ENCODE measurements at places on chromosomes 5 and 9. TPM values are rescaled to one million over a fixed set of nuclear protein-coding genes. Genes with fewer than 3 reads are reported as not detected.

GRCh38 chr9:85859765-85860164, 81.2 kb upstream of the NAA35 start:
- DNase-seq = no peak

DNA sequence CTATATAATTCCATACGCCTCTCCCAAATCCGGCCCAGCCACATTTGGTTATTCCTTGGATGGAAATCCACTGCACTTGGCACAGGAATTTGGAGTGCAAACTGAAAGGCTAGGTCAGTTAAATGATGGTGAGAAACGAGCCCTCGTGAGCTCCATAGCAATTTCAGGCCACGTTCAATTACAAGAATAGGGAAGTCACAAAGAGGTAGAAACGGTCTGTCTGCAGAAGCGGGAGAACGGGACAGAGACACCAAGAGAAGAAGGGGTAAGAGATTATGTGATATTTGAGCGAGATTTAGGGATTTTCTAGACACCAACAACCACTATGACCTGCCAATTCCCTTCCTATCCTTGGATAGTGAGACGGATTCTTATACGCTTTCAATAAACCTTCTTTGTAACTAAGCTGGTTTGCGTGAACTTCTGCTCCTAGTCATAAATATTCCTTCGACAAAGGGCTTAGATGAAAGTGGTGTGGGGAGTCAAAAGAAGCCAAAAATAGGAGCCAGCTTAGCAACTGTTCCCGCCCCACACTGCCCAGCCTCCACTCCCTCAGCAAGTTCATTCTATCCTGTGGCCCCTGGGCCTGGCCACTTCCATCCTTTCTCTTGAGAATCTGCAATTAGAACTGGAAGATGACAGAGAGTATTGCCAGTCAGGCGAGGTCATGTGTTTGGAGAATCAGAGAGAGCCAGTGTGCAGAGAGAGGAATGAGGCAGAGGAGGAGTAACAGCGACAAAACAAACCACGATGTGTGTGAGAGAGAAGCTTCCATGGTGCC, 118.4 kb downstream of the ZNF608 start:
- no peak for DNase-seq

DNA sequence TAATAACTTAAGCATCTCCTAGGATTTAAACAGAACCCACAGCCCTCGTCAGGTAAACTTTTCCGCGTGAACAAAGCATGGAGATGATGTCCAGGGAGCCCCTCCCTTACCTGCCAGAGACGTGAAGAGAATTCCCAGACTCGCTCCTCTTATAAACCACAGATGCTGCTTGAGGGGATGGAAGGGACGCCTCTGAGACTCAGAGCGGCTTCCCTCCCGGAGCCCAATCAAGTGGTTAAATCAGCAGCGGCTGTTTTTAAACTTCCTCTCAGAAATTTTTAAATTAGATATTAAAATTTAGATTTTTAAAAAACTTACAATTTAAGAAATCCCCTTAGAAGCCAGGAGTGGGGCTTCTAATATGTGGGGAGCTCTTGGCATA, 71.8 kb downstream of the RAPGEF1 start:
- DNase-seq = no peak

DNA sequence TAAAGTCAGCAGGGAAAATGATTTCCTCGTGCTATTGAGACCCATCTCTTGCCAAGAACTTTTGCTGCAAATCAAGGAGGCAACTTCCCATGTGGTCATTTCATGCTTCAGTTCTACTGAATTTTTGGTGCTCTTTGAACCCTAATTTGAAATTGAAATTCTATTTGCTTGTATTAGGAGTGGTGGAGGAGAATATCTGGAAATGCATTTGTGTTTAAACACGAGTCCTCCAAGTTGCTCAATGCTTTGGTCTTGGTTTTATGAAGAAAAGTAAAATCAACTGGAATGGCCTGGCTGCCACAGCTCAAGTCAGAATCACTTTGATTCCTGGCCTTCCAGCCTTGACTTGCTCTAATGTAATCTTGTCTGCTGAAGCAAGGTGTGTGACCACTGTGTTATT, 613.2 kb downstream of the TLE1 start:
- DNase-seq = no peak

- DNase-seq = no peak
Observed at GRCh38 chr9:26779062-26779461, 113.5 kb downstream of the CAAP1 start.

GRCh38 chr5:16529306-16529705, 63.7 kb upstream of the ZNF622 start:
- no peak for DNase-seq

GRCh38 chr5:21452449-21452848, 1400.7 kb downstream of the CDH12 start:
- DNase-seq = no peak

DNA sequence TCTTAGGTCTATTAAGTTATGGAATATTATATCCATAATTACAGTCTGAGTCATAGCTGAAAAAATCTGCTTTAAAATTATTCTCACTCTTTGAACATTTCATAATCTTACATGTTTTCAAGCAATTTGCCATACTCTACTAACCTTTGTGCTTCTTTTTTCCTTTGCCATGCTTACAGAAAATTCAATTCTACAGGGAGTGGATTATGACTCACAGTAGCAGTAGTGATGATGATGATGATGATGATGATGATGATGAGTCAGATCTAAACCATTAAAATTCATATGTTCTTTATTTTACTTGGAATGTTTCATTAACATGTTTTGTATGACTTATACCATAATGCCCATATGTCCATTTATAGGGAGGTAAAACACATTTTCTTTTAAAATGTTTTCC, 207.1 kb downstream of the VPS13A start:
- DNase-seq = no peak

DNA sequence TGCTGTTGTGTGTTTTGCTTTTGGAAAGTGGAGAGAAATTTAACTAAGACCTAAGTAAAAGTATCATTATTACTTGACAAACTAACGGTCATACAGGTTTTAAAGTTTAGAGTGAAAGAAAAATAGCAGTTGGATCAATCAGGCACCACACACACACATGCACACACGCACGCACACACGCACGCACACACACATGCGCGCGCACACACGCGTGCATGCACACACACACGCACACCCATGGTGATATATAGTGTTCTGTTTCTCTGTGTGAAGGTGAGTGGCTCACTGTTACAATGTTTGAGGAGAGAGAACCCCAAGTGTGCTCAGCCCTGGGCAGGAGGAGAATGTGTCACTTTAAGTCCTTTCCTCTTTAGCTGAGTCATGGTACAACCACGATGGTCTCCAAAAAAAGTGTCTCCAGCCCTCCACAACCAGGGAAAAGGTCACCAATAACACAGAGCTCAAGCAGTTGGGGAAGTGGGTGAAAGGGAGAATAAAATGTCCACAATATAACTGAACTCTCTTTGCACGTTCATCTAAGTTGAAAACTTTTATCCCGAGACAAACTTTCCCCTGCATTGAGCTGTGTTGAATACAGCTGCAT, 3.2 kb downstream of the ZNF366 start:
- DNase-seq = no peak

DNA sequence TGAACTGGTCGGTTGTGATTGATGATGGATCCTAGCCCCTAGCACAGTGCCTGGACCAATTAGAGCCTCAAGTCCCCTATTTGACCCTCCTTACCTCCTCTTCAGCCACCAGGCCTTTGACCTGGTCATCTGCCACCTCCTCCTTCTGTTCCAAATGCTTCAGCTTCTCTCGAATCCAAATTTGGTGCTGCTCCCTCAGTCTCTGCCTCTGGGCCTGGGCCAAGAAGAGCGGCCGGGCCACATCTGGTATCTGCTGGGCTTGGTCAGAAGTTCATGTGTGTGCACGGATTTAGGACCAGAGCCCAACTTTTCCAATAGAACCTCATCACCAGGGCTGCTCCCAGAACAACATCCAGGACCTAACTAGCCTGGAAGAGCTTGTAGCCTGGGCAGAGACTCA, 6.5 kb downstream of the SLC35A4 start:
- DNase-seq = peak; percentile 80

DNA sequence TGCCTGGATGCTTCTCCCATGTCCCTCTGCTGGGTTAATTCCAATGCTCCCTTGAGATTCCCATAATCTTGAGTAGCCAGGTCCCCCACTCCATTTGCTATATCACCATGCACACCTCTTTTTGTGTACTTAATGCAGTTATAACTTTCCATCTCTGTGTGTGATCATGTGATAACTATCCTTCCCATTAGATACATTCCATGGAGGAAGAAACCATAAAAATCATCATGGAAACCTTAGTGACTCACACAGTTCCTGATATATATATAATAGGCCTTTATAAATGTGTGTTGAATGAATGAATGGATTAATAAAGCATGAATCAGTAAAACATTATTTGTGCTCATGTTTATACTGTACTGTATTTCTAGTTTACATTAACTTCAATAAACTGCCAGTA, 104.6 kb downstream of the PCSK5 start:
- DNase-seq = no peak

GRCh38 chr9:121672213-121672612, 20.8 kb downstream of the DAB2IP start:
- peak; percentile 59 for DNase-seq

- DNase-seq = no peak
Observed at GRCh38 chr5:169085636-169086035, 215.3 kb downstream of the SLIT3 start.

DNA sequence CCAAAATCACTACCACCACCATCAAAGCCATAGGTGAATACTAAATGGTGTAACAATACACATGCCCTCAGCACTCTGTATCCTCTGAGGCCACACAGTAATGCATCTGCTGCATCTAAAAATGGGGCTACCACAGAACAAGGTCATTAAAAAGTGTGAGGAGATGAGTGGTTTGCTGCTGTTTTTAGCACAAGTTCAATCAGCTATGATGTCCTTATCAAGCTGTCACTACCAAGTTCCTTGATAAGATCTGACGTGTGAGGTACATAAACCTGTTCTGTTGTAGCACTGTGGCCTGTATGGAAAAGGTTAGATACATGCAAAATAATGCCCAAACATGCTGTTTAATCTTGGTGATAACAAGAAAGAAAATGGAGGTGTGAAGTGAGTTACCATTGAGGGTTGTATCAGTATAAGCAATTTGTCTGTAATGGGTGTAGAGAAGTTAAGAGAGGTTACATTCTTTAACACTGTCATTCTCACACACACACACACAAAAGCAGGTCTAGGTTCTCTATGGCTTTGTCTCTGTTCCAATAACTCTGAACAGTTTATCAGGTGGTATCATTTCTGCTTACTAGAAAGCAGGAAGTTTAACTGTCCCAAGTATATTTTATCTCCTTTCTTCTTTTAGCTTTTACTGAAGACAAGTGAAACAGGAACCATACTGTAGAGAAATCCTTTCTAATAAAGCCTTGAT, 252.9 kb downstream of the CWC27 start:
- DNase-seq = no peak

DNA sequence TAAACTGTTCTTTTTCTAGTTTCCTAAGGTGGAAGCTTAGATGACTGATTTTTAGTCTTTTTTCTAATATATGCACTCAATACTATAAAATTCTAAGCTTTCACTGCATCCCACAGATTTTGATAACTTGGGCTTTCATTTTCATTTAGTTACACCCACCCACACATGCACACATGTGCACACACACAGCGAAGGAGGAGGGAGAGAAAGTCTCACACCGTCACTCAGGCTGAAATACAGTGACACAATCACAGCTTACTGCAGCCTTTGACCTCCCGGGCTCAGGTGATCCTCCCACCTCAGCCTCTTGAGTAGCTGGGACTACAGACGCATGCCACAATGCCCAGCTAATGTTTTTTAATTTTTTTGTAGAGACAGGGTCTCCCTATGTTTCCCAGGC, 96.5 kb downstream of the SMIM23 start:
- no peak for DNase-seq

DNA sequence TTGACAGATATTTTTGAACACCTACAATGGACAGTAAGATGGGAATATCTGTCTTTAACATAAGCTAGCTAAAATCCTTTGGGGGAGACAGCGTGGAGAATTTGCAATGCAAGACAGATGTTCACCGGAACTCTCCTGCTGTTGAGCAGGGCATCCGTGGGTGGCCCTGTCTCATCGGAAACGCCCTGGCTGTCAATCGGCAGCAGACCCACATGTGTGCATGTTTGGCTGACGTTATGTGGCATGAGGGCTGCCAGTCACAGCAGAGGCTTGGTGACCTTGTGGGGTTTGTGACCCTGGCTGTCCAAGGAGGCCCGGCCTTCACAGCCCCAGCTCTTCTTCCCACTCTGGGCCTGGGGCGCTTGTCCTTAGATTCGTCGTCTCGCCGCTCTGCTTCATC, 129.7 kb upstream of the OTULINL start:
- no peak for DNase-seq

DNA sequence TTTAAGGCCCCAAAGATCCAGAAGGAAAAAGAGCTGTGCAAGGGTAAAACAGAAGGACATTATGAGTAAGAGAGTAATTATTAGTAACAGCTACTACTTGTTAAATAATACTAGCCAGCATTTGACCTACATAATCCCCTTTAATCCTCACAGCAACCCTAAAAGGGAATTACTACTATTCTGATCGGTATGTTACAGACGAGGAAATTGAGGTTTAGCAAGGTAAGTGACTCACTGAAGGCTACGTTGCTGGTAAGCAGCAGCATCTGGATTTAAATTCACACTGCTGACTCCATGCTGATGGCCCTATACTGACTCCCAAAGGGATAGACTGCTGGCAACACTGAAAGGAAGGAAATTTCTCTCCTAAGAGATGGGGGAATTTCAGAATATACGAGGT, 3.7 kb upstream of the FSD1L start:
- DNase-seq = no peak

DNA sequence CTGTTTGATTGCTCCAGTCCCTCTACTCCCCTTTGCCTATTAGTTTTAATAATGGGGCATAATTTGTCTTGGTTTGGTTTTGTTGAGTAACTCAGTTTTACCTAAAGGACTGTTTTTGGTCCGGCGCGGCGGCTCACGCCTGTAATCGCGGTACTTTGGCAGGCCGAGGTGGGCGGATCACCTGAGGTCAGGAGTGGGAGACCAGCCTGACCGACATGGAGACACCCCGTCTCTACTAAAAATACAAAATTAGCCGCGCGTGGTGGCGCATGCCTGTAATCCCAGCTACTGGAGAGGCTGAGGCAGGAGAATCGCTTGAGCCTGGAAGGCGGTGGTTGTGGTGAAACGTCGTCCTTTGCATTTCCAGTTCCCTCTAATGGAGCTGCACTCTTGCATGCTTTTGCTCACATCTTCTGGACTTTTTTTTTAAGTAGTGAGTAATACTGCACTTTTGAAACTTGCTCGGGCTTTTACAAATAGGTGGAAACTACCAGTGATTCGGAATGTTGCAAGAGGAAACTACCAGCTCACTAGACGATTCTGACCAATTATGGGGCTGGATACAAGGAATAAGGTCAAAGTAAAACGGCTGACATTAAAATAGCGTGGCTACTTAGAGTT, 721 bp upstream of the MAML1 start:
- DNase-seq = peak; percentile 81

Gene INSL4
- total RNA-seq = not detected

Gene MRPL36
- 32.4 TPM for total RNA-seq

Gene SLC6A19
- 0.09 TPM for total RNA-seq

Gene FBN2
- 6.3 TPM for total RNA-seq

Gene ACER2
- 3.5 TPM for total RNA-seq

Gene CATSPER3
- total RNA-seq = 0.43 TPM

Gene LCN12
- 0.88 TPM for total RNA-seq

Gene PCDHB7
- 5.5 TPM for total RNA-seq

Gene SPINK13
- total RNA-seq = not detected

Gene RAD17
- 18.2 TPM for total RNA-seq

Gene SMIM23
- total RNA-seq = not detected

Gene PFN3
- not detected for total RNA-seq
